Transverse colon (tissue), 4 donors: ENCODE measurements at places on chromosomes 3 and 15.

- no peak for DNase-seq
Measured at GRCh38 chr3:112030901-112031300, 3.6 kb upstream of the TMPRSS7 start.

- DNase-seq = no peak
Measured at GRCh38 chr3:106281221-106281620, 412.4 kb upstream of the CBLB start.

DNA sequence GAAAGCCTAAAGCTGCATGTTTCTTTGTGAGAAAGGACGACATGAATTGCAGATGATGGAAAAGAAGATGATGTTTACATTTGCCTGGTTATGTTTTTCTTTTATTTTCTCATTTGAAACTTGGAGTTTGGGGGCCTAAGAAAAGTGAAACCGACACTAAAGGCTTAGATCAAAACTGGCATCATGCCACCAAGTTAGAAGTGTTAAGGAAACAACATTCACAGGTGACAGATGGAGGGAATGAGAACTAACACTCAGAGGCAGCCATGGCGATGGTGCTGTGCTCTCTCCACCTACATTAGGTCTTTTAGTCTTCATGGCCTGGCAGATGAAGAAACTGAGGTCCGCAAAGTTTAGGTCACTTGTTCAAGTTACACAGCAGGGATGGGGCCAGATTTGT lies 923.6 kb downstream of the TUSC7 start:
- no peak for DNase-seq

DNA sequence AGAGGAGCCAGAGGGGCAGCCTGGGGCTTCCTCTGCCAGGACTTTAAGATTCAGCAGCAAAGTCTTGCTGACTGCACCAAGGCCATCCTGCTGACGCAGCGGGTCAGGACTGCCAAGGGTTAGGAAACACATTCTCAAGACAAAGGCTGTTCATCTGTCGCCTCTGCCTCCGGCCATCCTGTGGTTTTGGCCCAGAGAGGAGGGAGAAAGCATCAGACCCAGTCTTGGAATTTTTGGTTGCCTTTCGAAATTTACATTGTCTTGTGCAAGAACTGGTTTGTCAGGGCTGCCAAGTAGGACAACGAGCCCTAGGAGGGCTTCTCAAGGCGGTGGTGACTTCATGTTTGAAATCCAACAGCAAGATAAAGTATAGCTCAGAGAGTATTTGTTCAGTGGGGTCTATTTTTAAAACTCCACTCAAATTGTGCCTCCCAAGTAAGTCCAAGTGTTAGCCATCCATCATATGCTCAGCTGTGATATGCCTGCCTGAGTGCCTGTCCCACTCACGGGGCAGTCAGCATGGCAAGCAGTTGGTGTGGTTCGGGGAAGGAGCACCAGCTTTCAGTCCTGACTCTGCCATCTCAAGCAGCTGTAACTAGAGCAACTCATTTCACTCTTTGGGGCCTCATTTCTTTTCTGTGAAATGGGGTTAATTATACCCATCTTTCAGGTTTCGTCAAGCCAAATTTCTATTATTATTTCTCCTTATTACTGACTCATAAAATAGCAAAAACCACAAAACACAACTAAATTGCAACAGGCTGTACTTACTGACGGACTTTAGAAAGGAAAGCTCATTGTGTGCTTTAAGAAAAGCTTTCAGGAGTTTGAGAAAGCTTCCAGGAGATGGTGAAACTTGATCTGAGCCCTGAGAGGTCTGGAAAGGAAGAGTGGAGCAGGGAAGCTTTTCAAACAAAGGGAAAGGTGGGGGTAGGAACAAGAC lies 42.4 kb upstream of the RHO start:
- peak; percentile 68 for DNase-seq

DNA sequence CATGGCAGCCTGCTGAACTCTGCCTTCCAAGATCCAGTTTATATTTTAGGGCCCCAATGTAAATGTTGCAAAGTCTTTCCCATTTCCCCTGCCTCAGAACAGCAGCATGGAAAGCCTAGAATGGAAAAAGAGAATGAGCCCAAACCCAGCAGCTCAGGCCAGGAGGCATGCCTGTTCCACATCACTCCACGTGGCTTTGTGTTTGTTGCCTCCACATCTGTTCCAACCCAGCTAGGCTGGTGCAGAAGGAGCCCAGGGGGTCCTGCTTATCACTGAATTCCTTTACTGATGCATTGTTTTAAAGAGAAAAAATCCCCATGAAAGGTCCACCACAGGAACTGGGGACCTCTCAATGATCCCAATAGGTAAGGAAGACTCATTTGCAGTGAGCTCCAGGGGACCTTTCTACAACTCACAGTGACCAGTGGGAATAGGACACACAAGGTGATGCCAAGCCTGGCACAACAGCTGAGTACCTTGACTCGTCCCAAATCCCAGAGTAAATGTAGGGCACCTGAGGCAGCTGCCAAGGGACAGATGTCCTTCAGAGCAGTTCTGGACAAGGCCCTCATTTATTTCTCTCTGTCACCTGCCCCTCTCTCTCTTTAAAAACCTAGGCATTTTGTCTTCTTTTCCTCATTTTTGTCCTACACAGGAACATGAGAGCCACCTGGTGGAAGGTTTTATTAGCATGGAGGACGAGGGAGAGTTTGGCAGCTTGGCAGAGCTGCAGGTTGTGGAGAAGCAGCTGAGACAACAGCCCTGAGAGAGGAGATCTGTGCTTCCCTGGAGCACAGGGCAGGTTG lies 41.7 kb upstream of the ADAMTS17 start:
- DNase-seq = peak; percentile 19

DNA sequence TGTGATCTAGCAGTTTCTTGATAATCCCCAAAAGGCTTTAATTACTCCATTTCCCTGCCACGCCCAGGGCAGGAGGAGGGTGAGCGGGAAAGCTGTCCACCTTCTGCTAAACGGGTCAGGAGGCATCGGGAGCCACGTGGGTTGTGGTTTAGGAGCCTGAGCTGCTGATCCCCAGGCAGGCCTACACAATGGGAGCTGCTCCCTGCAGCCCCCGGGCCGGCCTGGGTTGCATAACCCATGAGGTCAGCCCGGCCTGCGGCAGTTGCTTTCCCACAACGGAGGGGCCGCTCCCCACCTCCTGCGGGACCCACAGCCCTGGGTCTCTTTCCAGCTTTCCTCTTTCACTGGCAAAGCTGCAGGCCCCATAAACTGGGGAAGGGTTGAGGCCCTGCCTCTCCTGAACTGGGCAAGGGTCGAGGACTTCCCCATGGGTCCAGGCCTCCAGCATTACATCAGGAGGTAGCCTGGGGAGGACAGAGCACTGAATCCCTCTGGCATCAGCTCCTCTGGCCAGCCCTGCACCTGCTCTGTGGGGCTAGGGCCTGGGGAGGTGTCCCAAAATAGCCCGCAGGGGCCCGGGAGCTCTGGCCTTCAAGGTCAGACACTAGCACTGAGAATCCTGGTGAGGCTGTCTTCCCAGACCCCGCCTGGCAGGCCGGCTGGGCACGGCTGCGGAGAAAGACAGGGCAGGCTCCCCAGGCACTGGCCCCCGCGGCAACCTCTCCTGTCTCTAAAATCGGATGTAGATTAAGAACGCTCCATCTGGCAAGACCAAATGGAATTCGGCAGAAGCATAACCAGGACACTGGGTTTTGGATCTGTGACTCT lies 47.3 kb downstream of the ZDHHC19 start:
- peak; percentile 51 for DNase-seq

DNA sequence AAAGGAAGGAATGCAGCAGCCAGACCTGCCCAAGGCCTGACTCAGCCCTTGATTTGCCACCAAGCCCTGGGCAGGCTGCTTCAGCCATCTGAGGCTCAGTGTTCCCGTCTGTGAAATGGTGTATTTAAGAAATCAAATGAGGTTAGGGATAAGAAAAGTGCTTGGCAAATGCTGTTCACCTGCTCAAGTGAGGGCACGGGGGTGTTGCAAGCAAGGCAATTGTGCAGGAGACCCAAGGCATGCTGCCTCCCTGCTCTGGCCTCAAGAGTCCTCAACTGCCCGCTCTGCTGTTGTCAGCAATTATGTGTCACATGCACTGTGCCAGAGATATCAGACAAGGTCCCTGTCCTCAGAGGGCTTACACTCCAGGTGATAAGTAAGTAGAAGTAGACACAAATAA lies 101.8 kb downstream of the TPRA1 start:
- DNase-seq = no peak

DNA sequence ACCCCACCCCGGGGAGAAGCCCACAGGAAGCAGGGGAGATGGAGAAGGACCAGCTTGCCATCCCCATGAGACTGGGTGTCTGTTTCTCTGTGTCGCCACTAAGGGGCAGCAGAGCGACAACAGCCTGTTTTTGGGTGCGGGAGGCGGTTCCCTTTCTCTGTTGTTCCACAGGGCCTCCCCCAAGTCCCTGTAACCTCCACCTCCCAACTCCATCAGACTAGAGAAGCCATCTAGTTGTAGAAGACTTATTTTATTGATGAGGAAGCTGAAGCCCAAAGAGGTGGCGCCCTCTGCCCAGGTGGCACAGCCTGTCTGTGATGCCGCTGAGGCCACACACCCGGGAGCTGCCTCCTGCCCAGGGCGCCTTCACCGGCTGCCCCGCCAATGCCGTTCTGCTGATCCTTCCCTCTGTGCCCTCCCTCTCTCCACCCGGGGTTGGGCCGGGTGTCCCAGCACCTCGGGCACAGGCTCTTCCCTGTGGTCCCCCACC lies 3.9 kb upstream of the CCDC9B start:
- DNase-seq = peak; percentile 85

DNA sequence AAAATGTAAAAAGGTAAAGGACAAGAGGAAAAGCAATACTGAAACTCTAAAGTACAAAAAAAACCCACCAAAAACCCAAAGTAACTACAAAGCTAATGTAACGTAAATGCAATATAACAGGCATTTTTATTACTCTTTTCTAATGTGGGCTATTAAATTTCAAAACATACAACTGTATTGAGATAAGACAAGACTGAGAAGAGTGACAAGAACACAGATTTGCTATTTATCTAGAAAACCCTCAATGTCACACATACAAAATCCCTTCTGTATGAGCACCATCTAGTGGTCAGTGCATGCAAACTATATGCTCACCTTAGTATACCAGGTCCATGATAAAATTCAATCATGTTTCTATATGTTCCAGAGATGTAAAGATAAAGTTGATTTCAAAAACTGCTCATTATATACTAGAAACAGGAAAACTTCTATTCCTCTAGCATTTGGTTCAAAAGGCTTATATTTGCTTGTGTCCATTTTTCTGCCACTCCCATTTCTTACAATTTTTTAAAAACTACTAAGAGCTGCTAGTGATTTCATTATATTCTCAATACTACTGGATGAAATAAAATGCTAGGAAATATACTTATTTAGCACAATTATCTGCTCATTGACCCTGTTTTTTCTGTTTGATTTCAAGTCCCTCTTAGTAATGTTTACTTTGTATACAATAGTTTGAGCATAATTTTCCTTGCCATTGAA lies 111.4 kb downstream of the DLG1 start:
- DNase-seq = no peak

DNA sequence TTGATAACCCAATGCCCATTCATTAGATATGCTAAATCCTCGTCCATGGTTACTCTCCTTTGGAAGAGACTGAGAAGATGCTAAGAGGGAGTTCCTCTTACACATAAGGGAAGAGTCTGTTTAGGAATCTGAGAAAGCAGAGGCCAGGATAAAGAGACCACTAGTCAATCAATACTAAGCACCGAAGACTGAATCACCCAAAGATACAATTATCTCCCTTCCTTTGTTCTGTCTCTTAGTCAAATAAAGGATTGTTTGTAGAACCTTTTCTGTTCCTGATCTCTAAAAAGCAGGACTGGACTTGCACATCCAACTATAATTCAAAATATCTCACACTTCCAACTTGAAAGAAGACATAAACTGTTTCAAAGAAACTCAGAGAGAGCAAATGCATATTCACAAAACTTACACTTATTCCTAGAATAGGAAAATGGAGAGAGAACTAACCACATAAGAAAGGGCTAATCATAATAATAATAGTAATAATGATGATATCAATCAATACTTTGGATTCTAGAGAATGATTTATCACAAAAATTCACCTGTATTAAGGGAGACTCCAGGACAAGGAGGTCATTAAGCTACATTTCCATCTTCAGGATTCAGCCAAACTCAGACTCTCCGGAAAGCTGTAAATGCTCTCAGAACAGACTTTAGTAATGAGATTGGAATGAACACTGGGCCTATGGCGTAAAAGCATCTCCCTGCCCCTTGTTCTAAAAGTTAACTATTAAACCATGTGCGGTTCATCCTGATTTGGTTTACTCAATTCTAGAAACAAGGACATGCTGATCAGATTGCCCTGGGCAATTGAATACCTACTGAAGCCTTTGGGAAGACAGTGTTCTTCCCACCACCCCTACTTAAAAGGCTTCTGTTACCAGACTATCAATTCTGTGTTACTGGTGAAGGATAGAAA lies 401.5 kb downstream of the ZBTB20 start:
- DNase-seq = no peak

DNA sequence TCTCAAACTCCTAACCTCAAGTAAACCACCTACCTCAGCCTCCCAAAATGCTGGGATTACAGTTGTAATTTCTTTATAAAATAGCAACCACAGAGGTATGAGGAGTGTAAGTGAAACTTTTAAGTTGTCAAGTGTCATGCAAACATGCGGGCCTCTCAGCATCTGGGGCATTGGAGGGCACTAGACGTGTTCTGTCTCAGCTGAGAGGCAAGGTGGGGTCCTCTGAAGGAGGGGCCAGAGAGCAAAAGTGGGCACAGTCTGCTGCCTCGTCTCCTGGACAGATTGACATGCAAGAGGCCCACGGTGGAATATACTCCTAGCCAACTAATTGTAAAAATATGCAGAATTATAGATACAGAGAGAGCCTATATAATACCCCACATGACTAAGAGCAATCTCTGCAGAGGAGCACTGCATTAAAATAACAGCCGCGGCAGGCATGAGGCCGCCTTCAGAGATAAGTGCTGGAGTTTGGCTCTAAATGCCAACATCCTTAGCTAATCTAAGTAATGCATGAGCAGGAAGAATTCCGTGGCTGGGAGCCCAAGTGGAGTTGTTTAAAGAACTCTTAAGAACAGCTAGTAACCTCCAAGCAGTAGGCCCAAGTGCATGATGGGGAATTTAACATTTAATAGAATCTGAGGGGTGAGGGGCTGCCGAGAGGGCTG lies 87.8 kb upstream of the RNU6-1 start:
- DNase-seq = peak; percentile 45

- no peak for DNase-seq
Measured at GRCh38 chr3:139119331-139120025, 74.8 kb upstream of the PRR23C start.

DNA sequence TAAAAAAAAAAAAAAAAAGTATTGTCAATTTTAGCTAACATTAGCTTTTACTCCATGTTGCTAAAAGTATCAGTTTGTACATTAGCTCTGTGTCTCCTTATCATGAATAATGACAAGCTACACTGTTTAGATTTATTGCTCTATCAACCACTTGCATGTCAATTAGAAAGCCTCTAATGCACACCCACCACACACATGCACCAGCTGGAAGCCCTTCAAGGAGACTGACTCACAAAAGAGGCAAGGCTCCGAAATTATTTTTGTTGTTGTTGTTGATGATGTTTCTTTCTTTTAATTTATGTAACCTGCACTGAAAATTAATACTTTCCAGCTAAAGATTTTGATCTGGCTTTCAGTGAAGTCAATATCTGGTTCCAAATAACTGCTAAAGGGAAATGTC lies 71.5 kb downstream of the ETFA start:
- DNase-seq = no peak

GRCh38 chr15:98715890-98716443 lies 67.6 kb downstream of the IGF1R start:
- no peak for DNase-seq
